ENCODE measurements at places on chromosomes 11 and 22.

- DNase-seq = no peak
Observed at GRCh38 chr11:46216019-46216764, 61.3 kb upstream of the CREB3L1 start.

DNA sequence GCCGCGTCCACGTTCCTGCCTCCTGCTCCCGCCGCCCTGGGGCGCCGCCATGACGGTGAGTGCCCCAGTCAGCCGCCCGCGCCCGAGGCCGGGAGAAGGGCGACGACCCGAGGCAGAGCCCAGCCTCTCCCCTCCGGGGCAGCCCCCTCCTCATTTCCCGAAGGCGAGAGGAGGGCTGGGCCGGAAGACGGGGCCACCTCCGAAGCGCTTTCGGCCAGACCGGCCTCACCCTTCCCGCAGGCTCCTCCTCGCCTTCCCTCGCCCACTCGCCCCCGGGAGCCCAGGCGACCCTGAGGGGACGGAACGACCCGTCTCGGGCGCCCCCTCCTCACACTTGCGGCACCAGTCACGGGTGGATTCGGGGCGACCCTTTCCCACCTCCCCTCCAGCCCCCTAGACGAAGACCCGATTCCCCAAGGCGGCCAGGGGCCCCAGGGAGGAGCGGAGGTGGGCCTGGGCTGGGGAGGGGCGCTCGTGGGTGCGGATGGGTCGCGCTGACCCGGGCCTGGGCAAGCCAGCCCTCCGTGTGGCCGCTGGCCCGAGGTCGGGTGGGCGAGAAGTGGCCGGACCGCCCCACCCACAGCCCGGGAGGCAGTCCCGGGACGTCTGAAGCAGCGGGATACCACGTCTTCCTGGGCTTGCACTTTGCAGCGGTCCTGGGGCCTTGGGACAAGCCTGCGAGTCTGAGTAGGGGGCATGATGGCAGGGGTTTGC, 49.7 kb downstream of the TRIOBP start:
- no peak for DNase-seq

DNA sequence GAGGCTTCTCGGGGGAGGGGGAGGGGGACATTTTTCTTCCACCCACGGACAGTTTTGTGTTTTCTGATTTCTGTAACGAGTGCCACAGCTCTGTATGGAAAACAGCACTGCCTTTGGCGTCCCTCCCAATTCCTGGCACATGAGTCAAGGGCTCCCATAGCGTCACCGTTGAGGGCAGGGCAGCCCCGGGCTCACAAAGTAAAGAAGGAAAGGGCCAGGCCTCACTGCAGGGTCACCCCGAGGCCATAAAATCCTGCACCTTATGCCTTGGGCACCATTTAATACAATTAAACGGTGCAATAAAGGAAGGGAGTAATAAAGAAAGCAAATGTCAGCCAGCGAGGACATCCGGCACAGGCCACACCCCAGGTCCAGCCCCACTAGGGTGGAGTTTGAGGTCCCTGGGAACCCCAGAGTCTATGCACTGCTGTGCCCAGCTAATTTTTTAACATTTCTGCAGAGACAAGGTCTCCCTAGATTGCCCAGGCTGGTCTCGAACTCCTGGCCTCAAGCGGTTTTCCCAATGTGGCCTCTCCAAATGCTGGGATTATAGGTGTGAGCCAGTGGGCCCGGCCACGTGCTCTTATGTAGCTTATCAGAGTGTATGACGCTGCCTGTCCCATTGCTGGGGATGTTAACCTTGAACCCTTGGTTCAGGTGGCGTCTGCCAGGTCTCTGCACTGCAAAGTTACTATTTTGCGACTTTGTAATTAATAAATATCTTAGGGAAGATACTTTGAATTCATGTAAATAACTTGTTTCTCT, 13.6 kb upstream of the MUC2 start:
- DNase-seq = no peak

- no peak for DNase-seq
Observed at GRCh38 chr22:35425971-35426800, 26.2 kb downstream of the MCM5 start.

- no peak for DNase-seq
Observed at GRCh38 chr22:26769663-26770062, 112.3 kb downstream of the MIAT start.

DNA sequence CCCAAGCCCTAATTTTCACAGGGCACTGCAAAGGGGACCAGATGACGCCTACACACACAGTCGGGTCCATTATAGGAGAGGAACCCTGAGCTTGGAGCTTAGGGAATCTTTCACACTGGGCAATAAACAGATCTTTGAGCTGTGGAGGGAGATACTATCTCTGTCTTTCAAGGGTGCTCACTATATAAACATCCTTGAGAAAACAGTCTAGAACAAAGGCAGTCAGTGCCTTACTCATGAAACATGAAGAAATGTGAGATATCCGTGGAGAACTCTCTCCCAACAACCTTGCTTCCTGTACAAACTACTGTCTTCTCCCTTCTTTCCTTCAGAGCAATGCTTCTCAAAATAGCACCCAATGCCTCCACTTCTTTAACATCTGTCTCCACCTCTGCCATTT, 109.0 kb upstream of the APOA1 start:
- no peak for DNase-seq

GRCh38 chr11:35313760-35314153, 105.6 kb downstream of the SLC1A2 start:
- DNase-seq = no peak

DNA sequence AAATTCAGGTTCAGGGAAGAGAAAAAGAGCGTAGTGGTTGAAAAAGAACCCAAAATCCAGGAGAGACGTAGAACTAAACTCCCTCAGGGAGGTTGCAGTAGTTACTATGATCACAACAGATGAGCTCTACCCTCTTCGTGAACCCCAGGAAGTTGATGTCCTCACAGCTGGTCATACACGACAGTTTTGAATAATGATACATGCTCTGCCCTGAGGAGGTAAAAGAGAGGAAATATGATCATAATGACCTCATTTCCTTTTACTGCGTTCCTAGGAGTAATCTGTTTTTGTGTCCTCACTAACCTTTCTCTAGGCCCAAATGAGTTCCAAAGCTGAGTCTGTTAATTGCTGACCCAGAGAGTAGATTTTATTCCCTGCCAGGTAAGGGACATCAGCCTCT, 1.3 kb downstream of the PATE2 start:
- no peak for DNase-seq

DNA sequence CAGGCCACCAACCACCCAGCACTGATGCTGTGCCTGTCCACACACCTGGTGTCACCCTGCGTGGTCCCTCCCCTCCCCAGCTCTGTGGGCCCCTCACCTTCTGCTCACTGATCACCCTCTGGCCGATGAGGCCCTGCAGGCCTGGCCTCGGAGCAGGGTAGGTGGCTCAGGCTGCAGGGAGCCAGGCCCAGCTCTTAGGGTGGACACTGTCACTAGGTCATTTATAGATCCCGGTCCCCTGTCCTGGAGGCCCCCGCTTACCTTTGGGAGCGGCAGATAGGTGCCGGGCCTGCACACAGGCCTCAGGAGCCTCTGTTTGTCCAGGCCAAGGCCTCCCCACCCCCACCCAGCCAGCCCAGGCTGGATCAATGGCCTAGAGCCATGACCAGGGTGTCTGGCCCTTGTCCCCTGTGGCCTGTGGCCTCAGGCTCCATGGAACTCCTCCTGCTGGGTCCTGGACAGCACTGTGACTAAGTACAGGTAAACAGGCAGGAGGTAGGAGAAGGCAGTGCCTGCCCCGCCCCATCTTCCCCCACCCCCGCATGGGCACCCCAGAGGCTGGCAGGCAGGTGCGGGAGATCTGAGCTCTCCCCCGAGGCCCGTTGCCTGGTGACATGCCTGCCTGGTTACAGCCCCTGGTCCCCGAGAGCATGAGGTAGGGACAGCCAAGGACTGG, at the start of gene TMPRSS6:
Gene TMPRSS6 (minus strand): TSS at position 472 of the 676 bp plus-strand sequence. CDS start 6,296 bp downstream, outside the sequence.
- no peak for DNase-seq

DNA sequence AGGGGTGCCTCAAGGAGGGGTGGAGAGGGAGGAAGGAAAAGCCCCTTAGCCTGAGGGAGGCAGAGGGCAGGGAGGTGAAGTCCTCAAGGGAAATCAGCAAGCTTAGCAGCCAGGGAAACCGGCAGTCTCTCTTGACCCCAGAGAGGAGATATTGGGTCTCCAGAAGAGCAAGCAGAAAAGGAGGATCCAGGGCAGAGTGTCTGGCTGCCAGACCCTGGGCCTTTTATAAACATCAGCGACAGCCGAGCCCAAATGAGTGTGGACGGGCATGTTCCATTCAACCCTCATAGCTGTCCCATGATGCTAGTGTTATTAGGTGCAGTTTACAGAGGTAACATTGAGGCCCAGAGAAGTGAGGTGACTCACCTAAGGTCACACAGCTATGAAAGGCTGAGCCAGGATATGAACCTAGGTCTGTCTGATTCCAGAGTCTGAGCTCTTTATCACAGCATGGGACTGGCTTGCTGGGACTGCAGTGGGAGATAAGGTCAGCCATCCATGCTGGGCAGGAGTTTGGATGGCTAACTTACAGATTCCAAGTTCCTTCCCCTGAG, 9.3 kb downstream of the PRDM11 start:
- DNase-seq = no peak

GRCh38 chr11:4095509-4096230, 1.1 kb downstream of the RRM1 start:
- DNase-seq = peak; percentile 18

DNA sequence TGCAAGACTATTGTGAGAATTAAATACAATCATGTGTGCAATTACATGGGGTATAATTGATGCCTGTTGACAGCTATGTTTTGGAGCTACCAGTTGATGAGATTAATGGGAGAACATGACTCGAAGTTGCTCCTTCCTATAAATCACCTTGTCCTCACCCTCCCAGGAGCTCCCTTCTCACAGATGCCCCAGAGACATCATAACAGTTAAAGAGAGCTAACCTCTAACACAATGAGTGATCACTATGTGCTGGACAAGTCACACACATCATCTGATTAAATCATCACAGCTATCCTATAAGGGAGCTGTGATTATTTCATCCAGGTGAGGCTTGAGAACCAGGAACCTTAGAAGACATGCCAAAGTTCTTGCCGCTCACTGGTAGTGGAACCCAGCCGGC, 394.2 kb downstream of the NTM start:
- DNase-seq = no peak

DNA sequence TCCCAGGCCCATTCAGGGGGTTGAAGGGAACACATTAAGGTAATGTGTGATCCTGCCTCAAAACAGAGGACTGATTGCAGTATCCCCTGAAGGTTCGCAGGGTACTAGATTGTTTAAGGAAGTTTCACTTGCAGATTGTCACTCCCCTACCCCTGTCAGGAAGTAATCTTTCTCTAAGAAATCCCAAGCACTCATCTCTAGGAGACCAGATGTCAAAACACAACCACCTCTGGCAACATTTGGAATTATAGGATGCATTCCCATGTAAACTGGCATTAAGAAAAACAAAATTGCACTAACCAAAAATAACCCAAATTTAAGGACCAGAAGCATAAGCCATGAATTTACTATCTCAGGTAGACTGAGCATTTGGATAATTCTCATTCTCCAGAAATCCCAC, 1.6 kb downstream of the MRPL17 start:
- no peak for DNase-seq

DNA sequence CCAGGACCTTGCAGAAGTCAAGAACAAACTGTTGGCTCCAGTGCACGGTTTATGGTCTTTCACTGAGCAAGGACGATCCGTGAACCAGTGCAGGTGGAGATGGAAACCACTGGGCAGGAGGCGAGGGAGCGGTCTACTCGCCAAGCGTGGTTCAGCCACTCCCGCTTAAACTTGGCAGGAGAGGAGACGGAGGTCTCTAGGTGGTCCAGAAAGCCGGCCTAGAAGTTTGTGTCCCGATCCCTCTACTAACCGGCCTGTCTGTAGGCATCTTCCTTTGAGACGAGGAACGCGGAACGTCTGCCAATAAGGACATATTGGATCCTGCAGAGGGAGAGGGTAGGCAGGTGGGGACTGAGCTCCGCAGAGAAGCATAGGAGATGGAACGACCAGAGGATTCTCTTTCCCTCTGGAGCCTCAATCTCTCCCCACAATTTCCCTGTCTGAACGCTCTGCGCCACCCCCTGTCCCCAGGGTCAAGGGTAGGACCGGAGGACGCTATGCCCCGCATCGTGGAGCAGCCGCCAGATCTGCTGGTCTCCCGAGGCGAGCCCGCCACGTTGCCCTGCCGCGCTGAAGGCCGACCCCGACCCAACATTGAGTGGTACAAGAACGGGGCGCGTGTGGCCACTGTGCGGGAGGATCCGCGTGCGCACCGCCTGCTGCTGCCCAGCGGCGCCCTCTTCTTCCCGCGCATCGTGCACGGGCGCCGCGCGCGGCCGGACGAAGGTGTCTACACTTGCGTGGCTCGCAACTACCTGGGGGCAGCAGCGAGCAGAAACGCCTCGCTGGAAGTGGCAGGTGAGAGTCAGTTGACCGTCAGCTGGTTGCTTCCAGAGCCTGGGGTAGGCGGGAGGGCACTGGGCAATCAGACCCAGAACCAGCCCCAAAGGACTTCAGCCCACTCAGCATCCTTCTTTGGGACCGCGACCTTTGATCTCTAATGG, 3.4 kb downstream of the ROBO3 start:
- no peak for DNase-seq

GRCh38 chr11:112227471-112227870, 1.2 kb downstream of the PTS start:
- no peak for DNase-seq

DNA sequence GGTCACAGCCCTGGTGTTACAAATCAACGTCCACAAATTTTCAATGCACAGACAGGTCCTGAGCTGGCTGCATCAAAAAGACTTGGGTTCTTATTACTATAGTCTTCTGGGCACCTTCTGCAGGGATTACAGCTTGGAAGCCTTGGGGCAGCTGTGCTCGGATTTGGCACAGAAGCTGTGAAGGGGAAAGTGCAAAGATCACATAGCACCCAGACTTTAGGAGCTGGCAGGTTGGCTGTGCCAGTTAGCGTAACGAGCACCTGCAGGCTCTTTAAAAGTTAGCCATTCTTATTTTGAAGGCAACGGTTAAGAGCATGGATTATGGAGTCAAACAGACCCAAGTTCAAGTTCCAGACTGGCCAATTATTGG, 100.4 kb downstream of the ARL14EP start:
- DNase-seq = no peak

- no peak for DNase-seq
Observed at GRCh38 chr22:30297276-30297990, 8.1 kb upstream of the CASTOR1 start.

- DNase-seq = no peak
Observed at GRCh38 chr11:2361565-2361964, 15.5 kb upstream of the CD81 start.

- no peak for DNase-seq
Observed at GRCh38 chr11:76610371-76610770, 60.2 kb downstream of the LRRC32 start.

DNA sequence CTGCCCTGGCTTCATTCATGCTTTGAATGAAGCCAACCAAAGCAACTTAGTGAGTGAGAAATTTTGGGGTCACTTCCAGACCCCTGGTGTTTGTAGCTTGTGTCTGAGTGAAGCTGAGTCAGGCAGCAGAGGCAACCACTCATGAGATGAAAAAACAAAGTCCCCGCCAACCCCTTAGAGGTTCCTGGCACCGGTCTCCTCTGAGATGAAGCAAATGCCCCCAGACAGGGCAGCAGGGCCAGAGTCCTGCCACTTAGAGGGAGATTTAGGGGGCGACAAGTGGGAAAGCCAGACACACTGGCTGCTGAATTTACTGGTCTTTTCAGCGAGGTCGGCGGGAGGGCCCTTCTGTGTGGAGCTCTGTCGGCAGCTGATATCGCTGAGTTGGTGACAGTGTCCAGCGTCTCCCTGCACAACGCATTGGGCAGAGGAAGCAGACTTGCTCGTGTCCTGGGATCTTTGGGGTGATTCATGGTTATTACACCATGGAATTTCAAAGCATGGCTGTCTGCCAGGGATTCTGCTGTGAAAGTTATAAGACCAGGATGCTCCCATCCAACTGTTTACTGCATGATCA, 482.6 kb downstream of the MIAT start:
- DNase-seq = no peak

- no peak for DNase-seq
Observed at GRCh38 chr11:127066401-127067090, 66.0 kb upstream of the KIRREL3 start.
